ENCODE measurements at places on chromosomes 2 and 18.

GRCh38 chr2:180664507-180664906, 315.9 kb upstream of the UBE2E3 start:
- no peak for DNase-seq

DNA sequence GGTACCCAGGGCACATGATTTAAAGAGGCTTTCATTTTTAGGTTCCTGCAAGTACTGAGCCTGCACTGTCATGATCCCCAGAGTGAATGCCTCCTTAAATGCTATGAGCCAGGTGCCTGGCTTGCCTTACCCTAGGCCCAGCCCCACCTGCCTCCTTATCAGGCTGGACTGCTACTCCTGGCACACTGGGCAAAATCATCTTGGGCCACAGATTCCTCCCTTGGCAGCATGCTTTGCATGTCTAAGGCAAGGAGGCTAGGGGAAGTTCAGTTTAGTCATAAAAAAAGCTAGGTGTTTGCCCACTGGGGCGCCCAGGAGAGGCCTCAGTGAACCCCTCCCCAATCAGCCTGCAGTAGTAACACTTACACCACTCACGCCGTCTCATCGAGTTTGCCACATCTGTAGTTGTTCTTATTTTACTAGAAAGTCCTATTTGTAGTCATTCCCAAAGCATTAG, 45.1 kb downstream of the LBH start:
- no peak for DNase-seq

DNA sequence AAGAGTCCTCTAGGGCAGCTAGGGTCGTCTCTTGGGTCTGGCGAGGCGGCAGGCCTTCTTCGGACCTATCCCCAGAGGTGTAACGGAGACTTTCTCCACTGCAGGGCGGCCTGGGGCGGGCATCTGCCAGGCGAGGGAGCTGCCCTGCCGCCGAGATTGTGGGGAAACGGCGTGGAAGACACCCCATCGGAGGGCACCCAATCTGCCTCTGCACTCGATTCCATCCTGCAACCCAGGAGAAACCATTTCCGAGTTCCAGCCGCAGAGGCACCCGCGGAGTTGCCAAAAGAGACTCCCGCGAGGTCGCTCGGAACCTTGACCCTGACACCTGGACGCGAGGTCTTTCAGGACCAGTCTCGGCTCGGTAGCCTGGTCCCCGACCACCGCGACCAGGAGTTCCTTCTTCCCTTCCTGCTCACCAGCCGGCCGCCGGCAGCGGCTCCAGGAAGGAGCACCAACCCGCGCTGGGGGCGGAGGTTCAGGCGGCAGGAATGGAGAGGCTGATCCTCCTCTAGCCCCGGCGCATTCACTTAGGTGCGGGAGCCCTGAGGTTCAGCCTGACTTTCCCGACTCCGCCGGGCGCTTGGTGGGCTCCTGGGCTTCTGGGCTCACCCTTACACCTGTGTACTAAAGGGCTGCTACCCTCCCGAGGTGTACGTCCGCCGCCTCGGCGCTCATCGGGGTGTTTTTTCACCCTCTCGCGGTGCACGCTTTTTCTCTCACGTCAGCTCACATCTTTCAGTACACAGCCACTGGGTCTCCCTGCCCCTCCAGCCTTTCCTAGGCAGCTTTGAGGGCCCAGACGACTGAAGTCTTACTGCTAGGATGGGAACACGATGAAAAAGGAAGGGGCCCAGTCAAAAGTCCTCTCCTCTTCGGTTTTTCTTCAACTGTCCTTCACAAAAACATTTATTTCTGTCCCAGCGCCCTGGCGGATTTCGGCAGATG, 8.1 kb downstream of the SIX2 start:
- no peak for DNase-seq

- no peak for DNase-seq
These were observed 171.9 kb downstream of the ARHGAP28 start for GRCh38 chr18:6901286-6901926.

GRCh38 chr2:88845772-88846661, 154.5 kb downstream of the RPIA start:
- peak; percentile 99 for DNase-seq

DNA sequence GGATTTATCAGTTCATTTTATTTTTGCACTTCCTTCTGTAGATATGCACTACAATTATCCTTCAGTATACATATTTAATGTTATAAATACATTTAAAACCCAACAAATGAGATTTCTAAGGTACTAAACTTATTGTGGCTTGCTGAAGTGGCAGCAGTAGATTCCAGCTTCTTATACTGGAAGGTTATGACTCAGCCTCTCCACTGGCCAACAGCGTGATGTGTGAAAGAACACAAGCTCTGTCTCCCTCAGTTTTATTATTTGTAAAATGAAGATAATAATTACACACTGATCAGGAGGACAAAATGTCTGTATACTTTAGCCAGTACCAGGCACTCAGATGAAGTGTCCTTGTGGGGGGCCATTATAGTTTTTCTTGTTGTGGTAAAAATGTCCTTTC, 1147.1 kb downstream of the CNTNAP5 start:
- DNase-seq: no peak

DNA sequence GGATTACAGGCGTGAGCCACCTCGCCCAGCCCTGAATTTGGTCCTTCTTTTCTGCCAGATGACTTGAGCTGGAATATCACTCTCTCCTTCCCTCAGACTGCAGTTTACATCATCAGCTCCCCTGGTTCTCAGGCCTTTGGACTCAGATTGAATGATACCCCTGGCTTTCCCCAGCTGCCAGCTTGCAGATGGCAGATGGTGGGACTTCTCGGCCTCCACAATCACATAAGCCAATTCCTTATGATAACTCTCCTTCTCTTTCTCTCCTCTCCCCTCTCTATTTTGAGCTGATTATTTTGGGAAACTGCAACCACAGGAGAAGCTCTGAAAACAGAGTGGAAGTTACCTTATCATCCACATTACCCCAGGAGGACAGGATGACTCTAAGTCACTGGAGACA, 33.4 kb upstream of the ATP8B1 start:
- no peak for DNase-seq

GRCh38 chr18:60722742-60723141, 350.2 kb upstream of the MC4R start:
- no peak for DNase-seq

- no peak for DNase-seq
These were observed 270.7 kb downstream of the HAUS1 start for GRCh38 chr18:46374850-46375249.

GRCh38 chr2:208294482-208295024, 28.5 kb downstream of the PIKFYVE start:
- no peak for DNase-seq

GRCh38 chr2:43383533-43383932, 157.1 kb upstream of the ZFP36L2 start:
- no peak for DNase-seq

GRCh38 chr18:55953326-55953725, 365.3 kb upstream of the TCF4 start:
- no peak for DNase-seq

DNA sequence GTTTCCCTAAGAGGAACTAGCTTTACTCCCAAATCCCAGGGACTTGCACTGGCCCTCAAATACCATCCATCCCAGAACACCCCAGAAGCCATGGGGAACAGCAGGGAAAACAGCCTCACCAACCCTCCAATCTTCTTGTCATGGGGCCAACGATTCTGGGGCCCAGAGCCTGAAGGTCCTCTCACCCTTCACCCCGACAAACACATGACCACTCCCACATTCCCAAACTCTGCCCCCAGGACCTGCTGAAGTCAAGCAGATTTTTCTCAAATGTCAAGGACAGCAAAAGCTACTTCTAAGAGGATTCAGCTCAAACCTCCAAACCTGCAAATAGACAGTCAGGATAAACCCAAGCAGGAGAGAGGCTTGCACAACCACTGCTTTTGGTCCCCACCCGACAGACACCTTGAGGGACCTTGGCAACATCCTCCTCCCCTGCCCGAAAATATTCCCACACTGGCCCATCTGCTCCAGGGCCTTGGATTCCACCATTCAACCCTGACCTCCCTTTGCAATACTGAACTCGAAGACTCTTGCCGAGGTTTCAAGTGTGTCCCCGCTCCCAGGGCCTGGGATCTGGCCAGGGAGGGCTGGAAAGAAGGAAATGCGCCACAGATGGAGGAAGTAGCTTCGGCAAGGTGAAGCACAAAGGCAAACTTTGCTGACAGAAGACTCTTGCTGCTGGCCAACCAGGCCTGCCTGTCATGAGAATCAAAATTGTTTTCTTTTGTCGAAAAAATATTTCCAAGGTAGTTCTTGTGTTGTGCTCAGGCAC, 143.3 kb downstream of the ZFP36L2 start:
- no peak for DNase-seq

DNA sequence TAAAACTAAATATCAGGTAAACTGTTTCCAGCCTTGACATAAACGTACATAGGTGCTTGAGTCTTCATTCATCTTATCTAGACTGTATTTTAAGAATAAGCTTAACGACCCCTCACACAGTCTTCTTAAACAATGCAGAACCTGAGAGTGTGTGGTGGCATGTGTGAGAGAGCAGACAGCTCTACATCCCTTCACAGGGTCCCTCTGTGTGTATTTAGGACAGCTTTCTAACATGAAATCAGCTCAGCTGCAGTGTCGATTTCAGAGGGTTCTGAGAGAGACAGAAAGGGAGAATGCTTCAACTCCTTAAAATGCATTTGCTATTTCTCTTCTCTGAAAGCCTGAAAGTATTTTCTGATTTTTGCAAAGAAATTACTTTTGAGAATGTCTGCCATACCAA, 185.2 kb downstream of the GRB14 start:
- no peak for DNase-seq

- no peak for DNase-seq
These were observed 646.6 kb downstream of the NRXN1 start for GRCh38 chr2:50385349-50385748.

- no peak for DNase-seq
These were observed 62.0 kb upstream of the ASAP2 start for GRCh38 chr2:9144617-9145016.

- DNase-seq: peak; percentile 3
These were observed 52.3 kb downstream of the TDRD15 start for GRCh38 chr2:21175895-21176646.

- no peak for DNase-seq
These were observed 81.9 kb downstream of the DYNAP start for GRCh38 chr18:54672846-54673475.

DNA sequence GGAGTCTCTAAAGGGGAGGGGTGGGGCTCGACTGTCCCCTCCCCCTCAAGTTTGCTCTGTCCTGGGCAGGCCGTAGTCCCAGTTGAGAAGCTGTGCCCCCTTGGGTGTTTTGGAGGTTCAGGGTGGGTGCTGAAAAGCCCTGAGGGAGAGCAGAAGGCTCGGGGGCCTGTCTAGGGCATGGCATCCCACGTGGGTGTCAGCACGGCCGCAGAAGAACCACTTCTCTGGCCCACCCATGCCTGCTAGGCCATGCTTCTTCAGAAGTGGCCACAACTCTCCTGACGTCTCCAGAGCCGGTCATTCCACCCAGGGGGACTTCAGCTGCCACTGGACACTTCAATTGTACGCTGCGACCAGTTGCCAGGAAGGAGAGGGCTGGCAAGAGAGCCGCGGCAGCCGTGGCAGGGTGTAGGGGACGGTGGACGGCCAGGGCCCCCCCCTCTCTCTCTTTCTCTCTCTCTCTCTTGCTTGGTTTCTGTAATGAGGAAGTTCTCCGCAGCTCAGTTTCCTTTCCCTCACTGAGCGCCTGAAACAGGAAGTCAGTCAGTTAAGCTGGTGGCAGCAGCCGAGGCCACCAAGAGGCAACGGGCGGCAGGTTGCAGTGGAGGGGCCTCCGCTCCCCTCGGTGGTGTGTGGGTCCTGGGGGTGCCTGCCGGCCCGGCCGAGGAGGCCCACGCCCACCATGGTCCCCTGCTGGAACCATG, at the start of gene INPP5D:
TSS of gene INPP5D (plus strand) at position 546 of the 704 bp plus-strand sequence. CDS start at position 683, 137 bp downstream.
- DNase-seq: peak; percentile 94

DNA sequence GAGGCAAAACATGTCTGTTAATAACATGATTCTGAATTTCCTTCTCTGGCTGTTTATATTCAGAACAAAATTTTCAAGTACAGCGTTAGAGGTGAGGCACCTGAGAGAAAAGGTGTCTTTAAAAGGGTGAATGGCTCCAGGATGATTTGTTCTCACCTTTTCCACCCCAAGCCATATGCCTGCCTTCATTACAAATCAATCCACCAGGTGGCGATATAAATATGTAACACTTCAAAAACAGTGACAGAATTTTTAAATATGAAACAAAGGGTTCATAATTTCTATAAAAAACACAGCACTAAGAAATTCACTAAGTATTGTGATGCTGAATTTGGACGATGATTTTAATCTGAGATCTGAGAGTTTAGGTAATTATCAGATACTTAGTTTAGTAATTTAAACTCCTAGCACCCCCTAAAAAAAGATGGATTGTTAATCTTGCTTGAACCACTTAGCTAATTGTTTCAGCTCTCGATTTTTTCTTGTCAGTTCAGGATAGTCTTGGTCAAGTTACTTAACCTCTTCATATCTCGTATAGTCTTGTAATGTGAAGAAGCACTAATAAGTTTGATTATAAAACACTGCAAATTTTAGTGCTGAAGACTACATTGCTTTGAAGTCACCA, 528.8 kb downstream of the CPS1 start:
- peak; percentile 40 for DNase-seq

- no peak for DNase-seq
These were observed 2.1 kb downstream of the TMEM247 start for GRCh38 chr2:46481198-46482193.

DNA sequence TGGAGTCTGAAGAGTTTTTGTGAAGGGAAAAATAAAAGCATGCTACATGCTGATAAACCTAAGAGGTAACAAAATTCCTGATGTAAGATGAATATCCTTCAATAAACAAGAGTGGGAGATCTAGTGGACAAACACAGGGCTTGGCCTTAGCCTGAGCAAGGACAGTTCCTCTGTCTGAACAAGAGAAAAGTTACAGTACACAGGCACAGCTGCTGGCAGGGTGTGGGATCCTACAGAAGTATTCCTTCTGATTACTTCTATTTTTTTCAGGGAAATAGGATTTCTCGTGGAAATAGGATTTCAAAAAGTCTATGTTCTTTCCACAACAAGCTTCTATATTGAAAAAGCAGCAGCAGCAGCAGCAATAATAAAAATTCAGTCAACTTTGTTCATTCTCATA, 54.1 kb downstream of the NBAS start:
- no peak for DNase-seq

DNA sequence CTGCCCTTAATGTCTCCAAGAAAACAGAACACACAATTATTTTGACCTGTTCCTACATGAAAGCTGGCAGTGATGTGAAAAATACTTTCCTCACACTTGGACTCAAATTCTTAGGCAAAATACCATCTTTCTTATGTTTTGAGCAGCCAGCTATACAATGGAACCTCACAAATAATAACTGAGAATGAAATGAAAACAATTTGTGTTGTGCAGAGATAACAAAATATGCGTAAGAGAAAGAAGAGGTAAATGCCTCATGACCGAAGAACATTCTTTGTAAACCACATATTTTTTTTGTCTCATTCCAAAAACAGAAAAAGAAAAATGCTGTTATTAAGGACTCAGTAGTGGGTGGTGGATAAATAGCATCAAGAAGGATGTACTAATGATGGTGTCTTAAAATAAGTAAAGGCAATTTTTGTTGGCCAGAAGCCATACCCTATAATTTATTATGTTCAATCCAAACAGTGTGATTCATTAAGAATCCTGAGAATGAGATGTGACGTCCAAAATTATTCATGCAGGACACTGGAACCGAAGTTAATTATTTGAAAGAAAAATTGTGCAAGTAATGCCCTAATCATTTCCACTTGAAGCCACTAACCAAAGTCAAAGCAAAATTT, 193.0 kb upstream of the NETO1 start:
- DNase-seq: no peak

Measured in OCI-LY7 (cell line).